ENCODE measurements at places on chromosomes 5 and 9.

- DNase-seq = no peak
These were observed 59.0 kb downstream of the SCAMP1 start for GRCh38 chr5:78419396-78419795.

DNA sequence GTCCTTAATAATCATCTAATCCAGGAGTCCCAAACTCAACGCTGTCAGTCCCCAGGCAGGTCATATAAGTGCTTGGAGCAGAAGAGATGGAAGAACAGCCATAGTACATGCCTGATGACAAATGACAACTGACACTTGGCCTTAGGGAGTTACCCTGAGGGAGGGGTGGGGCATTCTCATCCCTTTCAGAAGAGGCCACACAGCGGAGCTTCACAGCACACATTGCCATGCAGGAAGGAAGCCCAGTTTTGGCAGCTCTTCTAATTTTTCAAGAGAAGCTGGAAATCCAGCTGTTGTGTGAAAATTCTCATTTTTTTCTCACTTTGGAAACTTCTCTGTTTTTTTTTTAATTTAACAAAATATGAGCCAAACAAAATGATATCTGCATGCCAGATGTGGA is 89.0 kb downstream of the ASTN2 start:
- DNase-seq = no peak

DNA sequence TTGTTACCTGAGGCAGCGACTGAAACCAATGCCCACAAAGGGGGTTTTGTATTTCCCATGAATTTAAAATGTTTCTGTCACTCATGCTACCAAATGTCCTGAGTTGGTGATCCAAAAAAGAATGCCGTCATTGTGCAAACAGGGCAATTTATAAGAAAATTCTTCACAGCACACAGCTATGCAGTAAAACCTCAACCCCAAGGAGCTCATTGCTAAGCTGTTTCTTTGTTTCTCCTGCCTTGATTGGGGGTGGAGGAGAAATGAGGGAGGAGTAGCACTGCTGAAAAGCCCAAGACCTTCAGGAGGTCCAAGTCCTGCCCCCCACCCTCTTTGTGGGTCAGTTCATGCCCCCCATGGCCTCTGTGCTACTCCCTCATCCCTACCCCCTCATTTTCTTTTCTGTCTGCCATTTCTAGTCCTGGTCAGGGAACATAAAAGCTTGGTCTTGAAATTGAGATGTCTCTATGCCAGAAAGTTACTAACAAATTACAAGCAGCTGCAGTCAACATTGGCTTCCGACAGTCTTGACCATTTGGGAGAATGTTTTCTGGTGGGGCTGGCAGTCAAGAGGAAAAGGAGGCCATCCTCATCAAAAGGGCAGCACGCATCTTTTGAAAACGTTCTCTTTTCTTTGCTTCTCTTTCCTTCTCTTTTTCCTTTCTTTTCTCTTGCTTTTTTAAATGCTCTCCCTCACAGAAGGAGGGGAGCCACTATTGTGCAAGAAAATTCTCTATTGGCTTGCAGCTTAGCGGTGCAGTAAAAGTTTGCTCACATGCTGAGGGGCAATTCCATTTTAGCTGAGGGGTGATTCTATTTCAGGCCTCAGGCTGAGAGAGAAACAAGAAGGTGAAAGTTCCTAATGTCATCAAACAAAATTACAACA is 133.3 kb downstream of the GCNT1 start:
- DNase-seq = no peak

- DNase-seq = no peak
These were observed 223.5 kb upstream of the IL12B start for GRCh38 chr5:159553792-159554191.

DNA sequence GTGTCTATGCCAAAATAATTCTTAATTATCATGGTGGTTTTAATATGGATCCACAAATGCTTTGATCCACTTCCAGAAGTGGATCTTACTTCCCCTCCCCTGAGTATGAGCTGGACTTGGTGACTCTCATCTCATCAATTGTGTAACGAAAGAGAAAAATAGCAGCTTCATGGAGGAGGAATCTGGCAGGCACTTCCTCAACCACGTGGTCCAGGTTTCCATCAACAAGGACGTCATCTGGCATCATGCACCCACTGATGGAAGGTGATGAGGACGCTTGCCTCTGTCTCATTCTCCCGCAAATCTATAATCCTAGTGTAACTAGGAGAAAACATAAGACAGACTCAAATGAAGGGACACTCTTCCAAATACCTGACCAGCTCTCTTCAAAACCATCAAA is 54.6 kb upstream of the S1PR3 start:
- no peak for DNase-seq

- no peak for DNase-seq
These were observed 118.7 kb downstream of the AUH start for GRCh38 chr9:91243029-91243428.

GRCh38 chr9:136437839-136438547 is 1.7 kb downstream of the INPP5E start:
- DNase-seq = no peak

DNA sequence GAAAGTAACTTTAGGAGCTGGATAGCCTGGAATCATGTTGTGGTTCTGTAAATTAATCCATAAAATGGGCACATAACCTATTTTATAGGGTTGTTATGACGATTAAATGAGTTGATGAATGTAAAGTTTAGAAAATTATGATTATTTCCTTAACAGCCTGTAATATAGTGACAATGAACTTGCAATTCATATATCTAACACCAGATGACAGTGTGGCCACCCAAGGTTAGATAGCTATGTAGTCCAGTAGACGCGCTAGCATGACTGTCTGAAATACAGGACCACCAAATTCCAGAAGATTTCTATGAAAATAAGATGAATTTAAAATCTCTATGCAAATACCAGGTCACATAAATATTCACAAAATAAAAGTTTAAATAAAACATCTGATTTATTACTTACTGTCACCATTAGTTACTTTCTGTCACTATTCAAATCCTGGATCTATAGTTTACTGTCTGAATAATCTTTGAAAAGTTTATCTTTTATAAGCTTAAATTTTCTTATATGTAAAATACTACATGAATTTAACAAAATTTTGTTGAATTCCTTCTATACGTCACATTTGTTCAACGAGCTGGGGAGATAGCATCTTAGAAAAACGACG is 26.1 kb upstream of the MACIR start:
- DNase-seq = peak; percentile 9

DNA sequence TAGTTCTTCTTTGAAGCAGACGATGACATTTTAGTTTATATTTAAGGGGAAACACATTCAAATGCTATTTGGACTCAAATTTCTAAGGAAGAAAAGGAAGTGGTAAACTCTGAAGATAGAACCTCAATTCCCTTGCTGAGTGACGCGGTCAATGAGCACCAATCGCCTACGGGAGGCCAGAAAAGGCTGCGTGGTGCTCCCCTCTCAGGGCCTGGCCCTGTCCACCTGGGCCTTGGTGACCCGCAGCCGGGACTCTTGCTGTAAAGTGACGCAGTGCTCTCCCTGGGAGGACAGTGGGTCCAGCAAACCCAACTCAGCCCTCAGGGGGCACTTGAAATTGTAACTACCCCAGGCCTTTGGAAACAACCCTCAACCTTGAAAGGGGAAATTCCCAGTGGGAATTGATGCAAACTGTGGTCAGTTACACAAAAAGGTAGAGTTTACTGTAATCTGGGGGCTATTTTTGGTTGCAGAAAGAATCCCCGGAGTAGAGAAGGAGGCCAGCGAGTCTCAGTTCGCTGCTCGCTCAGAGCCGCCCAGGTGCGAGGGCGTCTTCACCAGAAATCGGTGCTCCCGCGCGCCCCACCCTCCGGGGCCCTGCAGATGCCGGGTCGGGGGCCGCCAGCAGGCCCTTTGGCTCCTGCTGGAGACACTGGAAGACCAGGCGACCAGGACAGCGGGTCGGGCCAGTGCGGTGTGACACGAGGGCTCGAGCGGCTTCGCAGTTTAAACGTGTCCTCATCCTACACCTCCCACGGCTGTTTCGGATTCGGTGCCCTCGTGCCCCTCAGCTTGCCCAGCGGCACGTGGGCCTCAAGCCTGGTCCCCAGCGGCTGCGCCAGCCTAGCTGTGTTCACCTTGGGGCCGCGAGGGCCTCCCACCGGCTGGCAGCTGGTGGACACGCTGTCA is 1.4 kb upstream of the ANKRD33B start:
- no peak for DNase-seq

- DNase-seq = no peak
These were observed 51.7 kb downstream of the RXRA start for GRCh38 chr9:134377976-134378375.

DNA sequence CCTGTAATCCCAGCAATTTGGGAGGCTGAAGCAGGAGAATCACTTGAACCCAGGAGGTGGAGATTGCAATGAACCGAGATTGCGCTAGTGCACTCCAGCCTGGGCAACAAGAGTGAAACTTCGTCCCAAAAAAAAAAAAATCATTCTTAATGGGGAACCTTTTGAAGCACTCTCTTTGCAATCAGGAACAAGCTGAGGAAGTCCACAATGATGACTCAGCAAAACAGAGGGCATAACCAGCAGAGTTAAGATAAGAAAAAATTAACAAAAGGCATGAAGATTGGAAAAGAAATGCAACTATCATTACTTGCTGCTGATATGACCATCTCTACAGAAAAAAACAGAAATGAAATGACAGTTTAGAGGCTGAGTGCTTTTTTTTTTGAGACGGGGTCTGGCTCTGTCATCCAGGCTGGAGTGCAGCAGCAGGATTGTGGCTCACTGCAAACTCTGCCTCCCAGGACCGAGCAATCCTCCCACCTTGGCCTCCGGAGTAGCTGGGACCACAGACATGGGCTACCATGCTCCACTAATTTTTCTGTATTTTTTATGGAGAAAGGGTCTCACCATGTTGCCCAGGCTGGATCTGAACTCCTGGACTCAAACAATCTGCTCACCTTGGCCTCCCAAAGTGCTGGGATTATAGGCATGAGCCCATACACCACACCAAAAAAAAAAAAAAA is 88.0 kb downstream of the FNBP1 start:
- no peak for DNase-seq

- no peak for DNase-seq
These were observed 8.8 kb upstream of the SCGB3A1 start for GRCh38 chr5:180599981-180600553.

DNA sequence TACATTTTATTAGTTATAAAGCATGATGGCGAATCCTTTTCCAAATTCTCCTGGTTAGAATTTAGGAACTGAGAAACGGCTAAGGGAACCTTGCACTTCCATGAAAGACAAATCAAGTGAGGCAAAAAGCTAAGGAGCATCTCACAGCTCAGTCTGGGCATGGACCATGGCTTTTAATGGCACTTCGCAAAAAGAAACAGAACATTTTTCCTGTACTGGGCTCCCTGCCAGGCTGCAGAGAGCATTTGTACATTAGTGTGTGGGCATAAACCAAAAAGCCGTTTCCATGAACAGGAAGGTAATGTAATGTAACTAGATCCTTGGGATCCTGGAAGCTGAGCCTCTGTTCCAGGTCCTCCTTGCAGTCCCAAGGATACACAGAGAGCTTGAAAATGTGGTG is 354.2 kb downstream of the MRPS30 start:
- DNase-seq = no peak

DNA sequence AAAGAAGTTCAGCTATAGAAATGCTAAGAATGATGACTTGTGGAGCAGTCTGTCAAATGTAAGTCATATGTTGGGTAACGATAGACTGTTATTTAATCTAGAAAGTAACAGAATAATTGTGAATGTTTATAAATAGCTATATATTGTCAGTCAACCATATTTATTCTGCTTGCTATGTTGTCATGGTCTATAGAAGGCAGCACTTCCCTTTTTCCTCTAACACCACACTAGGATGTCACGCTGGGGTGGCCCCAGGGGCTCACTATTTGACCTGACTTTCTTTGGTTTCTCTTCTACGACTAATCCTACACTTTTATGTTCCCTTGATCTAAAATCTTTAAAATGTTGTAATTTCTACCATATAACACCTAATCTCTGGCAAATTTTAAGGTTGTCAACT is 20.5 kb downstream of the ERAP2 start:
- no peak for DNase-seq

DNA sequence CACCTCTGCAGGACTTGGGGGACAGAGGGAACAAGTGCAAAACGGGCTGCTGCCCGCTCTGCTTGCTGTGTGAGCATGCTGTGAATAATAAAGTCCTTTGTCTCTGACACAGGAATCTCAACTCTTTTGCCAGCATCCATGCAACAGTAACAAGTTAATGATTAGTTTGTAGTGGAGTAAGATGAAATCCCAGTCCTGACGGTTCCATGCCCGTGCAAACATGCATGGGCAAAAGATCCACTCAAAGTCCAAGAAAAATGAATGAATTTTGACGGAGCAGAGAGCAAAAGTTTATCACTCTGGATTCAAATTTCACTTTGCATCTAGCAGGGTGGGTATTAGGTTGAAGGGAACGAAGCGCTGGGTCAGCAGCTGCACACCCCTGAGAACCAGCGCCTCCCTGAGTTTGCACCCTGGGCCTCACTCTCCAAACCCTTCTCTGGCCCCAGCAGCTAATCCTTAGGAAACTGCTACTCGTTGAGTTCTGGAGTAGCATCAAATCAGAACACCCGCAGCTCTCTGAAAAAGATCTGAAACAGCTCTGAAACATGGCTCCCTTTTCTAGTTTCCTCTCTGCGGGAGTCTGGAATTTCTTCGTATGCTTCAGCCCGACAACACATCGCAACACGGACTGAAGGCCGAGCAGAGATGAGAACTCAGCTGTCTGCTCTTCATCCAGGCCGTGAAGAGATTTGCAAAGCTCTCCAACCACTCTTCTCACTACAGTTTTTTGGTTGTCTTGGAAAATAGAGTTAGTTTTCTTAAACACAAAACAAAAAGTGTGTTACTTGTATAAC is 45.6 kb upstream of the RUFY1 start:
- DNase-seq = no peak

- DNase-seq = peak; percentile 46
These were observed 36.7 kb downstream of the SARDH start for GRCh38 chr9:133701321-133701980.

- DNase-seq = no peak
These were observed 306.1 kb upstream of the WWC1 start for GRCh38 chr5:167985373-167985772.

- no peak for DNase-seq
These were observed 194.7 kb downstream of the DTWD2 start for GRCh38 chr5:118793652-118794051.

DNA sequence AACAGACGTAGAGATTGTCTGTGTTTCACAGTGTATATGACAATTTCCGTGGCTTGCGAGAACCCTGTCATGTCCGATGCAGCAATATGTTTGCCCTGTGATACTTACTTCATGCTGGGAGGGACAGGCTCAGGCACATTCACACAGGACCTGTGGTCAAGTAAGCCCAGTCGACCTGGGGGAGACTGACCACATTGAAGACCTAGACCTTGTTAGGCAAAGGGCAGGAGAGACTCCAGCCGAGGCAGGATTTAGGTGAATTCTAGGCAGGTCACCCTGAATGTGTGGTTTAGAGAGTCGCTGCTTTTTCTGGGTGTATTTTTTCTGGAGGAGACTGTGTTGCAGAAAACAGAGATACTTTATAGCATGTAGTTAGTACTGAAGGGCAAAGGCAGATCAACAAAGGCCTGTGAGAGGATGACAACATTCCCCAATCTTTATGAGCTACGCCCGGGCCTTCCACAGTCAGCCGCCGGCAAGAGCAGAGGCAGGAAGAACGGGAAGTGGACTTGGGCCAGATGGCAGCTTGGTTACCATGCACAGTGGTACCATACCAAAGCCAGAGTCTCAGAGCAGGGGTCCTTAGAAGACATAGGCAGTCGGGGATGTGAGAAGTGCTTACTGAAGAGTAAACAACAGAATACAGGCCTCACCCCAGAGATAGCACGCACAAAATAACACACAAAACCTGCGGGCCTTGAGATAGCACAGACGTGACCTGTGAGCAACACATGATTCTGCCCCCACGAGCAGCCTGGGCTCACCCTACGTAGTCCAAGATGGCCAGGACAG is 220.7 kb downstream of the CACNA1B start:
- no peak for DNase-seq

GRCh38 chr9:136614967-136615623 is 47.6 kb upstream of the EGFL7 start:
- DNase-seq = no peak

Data from activated T-cell treated with anti-CD3 and anti-CD28 coated beads, Interleukin-2, amount 50 U/mL, for 72 hours (primary cell).